NCI-H1694 (cell line): ENCODE measurements at places on chromosomes 5 and 9.

DNA sequence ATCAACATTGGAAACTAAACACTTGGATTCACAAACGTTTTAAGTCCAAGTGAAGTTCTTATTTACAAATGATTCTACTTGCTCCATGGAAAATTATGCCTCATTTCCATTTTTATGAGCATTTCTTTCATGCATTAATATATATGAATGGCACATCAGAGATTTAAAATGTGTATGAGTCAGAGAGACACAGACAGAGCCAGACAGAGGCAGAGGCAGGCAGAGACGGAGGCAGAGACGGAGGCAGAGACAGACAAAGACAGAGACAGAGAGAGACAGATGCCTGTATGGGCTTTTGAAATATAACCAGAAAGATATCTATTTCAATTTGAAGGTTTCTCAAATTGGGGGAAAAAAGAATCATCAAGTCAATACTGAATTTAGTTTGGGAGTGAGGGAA lies 649.0 kb downstream of the PTPRD start:
- no peak for DNase-seq

DNA sequence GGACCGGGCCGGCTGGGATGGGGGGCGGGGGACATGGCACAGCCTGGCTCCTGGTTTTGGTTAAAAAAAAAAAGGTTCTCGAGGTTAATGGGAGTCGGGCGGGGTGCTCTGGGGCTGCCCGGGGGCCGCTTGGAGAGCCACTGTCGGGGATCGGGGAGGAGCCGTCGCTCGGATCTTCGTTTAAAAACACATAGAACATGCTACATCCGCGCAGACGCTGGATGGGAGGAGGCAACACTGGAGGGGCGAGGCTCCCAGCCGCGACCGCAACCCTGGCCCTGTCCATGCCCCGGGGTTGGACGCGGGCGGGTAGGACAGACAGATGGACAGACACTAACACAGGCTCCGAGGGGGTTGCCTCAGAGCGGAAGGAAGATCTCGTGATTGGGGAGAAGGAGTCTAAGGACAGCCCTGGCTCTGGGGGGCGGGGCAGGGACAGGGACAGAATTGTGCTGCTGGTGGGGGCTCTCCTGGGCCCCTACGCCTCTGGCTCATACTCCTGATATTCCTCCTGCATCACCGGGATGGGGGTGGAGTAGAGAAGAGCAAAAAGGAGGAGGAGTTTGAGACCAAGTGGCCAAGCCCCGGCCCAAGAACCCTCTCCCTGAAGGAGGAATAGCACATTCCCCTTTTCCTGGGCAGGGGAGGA lies 9.9 kb downstream of the SNCB start:
- no peak for DNase-seq

DNA sequence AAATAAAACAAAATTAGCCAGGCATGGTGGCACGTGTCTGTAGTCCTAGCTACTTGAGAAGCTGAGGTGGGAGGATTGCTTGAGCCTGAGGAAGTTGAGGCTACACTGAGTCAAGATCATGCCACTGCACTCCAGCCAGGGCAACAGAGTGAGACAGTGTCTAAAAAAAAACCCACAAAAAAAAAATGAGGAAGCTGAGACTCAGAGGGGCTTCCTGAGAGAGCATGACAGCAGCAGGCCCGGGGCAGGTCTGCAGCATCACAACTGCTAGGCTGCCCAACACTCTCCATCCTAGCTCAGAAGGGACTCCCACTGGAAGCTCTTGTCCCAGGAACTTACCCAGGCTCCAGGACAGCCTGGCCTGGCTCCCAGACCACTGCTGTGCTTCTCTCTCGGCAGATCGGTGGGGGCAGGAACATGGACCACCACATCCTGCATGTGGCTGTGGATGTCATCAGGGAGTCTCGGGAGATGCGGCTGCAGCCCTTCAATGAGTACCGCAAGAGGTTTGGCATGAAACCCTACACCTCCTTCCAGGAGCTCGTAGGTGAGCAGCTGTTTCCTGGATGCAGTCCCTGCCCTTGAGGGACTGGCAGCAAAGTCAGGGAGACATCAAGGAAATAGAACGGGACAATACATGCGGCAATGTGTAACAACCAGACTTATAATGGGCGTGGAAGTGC lies 19.1 kb downstream of the PTGS1 start:
- no peak for DNase-seq

- no peak for DNase-seq
These were observed 213.4 kb downstream of the COX7C start for GRCh38 chr5:86831128-86831527.

- DNase-seq: peak; percentile 14
These were observed 10.7 kb upstream of the SLC22A4 start for GRCh38 chr5:132283423-132284043.

DNA sequence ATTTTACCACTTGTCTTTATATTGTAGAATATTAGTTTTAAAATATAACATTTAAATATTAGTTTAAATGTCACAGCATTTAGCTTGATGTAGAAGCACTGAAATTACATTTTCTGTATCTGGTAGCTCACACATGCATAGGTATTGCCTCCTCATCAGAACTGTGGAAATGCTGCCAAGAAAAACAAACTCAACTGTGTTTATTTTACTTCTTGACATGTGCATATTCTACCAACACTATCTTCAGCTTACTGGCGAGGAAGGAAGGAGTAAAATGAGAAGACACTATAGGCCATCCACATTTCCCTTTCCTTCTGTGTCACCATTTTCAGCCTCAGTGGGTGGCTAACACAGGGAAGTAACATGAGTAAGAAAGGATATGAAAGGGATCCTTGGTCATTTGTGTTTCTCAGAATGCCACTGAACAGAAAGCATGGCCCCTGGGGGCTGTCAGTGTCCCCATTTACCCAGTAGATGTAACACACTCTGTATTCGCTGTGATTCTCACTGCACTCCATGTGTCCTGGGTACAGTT lies 81.0 kb upstream of the HTR4 start:
- DNase-seq: no peak

- no peak for DNase-seq
These were observed 10.3 kb downstream of the RHOBTB3 start for GRCh38 chr5:95741458-95741857.
